ENCODE measurements at places on chromosomes 7 and 10.

GRCh38 chr10:3226960-3227744 is 54.6 kb upstream of the PITRM1 start:
- DNase-seq, result peak; percentile 89

DNA sequence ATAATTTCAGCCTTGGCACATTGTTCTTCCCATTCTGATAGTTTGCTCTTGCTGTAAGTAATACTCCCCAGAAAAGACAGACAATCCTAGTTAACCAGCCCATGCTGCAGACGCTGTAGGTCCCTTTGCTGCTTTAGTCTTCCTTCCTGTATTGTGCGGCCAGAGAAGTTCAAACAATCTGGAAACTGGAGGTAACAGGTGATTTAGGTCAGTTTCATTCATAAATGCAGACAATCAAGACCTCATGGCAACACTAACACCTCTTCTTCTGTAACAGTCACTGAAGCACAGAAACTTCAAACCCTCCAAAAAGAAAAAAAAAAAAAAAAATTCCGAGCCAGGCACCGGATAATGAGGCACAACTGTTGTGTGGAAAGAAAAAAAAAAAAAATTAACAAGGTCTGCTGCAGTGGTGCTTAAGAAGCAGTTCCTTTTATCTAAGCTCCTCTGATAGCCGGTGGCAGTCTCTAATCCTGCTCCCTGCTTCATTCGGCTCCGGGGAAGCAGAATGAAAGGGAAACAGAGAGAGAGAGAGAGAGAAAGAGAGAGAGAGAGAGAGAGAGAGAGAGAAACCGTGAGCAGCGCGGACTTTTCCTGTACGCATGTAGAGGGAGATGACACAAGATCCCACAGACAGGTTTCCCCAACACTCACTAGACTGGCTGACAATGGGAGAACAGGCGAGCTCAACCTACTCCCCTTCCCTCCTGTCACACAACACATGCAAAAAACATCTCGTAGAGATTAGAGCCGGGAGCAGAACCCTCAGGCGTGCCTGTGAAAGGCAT is at the start of gene SEMA3A:
SEMA3A (minus strand) TSS at position 306 of the 788 bp plus-strand sequence; CDS start at position 103, 203 bp downstream.
- DNase-seq, result peak; percentile 84

DNA sequence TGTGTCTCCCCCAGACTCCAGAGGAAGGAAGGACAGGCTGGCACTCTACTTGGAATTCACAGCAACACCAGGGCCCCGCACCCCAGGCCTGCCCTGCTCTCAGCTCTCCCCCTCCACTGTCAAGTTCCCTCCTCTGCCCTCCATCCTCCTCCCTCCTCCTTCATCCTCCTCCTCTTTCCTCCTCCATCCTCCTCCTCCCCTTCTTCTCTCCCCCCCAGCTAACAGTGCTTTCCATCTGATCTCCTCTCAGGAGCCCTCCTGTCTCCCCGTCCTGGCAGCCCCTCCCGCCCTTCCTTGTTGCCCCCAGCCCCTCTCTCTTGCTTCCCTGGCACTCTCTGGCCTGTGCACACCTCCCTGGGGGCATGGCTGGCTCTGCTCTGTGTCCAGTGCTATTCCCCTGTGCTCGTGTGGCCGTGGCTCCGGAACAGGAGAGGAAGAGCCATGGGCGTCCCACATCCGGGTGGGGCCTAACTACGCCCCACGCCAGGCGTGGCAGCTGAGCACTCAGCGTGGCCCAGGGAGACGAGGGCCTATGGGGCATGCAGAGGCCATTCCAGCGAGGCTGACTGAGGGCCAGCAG is 64.2 kb downstream of the PWWP2B start:
- no peak for DNase-seq

DNA sequence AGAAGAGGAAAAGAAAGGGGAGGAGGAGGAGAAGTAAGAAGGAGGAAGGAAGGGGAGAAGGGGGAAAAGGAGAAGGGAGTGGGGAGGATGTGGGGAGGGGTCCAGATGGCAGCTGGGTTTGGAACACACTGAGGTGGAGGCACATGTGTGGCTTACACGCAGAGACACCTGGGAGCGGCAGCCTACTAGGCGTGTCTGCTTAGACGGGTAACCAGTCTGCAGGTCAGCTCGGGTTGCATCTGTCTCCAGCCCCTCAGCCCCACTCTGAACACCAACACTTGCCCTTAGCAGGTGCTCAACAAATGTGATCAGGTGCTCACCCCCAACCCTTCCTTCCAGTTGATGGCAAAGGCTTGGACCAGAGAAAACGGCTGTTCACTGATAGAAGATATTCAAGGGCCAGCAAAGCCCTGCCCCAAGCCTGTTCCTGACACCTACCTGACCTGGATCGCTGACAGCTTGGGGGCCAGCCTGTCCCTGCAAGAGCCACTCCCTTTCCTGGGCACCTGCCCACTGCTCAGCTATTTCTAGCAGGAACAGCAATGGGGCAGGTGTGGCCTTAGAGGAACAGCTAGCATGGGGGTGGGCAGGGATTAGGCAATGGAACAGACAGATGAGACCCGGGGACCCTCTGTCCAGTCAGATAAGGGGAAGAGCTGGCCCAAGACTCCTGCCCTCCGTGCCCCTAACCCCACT is 70.5 kb downstream of the SH3PXD2A start:
- DNase-seq, result no peak

DNA sequence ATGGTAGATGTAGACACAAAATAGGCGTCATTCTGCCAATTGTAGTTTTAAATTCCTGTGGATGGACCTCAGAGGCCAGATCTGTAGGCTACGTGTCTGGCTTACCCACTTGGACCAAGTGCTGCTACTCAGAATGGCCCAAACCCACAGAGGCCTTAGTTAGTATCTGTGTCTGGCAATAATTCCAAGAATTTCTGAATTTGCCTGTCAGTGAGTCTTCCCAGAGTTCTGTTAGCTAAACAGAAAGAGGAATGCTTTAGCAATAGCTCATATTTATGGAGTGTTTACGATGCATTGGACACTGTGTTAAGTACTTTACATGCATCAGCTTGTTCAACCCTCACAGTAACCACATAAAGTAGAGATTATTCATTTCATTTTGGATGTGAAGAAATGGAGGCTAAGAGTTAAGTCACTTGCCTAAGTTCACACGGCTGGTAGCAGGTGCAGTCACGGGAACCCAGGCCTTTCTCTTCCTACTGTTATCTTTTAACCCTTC is 231.8 kb downstream of the PTEN start:
- DNase-seq, result peak; percentile 85

DNA sequence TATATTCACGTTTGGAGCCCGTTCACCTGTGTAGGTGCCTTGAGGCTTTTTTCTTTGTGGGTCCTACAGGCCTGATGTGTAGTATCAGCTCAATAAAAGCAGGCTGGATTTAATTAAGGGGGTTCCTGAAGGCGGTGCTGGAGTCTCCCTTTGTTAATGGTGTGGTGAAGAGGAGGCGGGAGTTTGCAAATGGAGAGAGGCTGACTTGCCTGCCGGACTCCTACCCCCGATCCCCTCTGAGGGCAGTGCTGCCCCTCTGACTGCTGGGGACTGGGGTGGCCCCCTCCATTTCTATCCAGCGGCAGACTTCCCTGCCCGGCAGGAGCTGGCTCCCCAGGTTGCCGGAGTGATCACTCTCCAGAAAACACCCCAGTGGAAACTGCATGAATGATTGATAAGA is 45.1 kb downstream of the ZMIZ1 start:
- no peak for DNase-seq

DNA sequence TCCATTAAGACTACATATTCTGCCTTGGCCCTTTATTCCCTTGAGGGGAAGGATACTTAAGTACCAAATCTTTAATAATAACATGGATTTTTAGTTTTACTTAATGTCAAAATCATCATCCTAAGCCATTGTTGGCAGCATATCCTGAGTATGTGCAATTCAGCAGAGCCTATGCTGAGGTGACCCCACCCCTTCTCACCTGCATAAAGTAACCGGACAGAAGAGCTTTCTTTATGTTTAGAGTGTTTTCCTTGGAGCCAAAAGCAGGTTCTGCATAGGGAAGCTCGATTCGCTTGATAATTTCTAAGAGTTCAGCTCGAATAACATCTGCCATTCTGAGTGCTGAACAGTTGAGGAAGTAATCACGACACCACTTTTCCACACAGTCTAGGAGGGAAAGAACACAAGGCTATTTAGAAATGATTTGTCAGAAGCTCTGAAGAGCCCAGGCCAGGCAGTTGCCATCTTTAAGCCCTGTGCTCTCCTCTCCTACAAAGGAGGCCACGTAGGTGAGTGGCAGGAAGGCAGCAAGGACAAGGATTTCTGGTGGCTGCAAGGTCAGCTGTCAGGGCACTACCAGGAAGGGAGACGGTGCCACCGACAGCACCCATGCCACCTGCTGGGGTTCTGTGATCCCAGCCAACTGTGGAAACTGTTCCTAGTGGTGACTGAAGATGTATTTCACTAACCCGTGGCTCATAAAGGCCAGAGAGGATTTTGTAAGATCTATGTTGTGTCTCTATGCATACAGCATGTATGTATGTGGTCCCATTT is 15.6 kb downstream of the BCCIP start:
- no peak for DNase-seq
